ENCODE measurements at places on chromosomes 16 and 17.

DNA sequence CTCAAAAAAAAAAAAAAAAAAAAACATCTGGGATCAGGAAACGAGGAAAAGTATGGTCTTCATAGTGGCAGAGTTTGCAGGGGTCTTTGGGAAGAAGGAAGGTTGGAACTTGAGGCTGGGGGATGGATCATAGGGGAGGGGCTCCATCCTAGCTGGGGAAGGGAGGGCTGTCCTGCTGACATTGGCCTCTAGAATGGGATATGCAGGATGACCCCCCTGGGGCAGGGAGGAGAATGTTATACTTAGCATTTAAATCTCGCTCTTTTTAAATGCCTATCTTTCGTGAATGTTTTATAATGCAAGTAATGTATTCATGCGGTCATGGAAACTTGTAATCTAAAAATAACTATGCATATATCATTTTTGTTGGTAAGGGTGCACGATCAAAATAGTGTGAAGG lies 33.2 kb downstream of the TMEM235 start:
- DNase-seq, result no peak

DNA sequence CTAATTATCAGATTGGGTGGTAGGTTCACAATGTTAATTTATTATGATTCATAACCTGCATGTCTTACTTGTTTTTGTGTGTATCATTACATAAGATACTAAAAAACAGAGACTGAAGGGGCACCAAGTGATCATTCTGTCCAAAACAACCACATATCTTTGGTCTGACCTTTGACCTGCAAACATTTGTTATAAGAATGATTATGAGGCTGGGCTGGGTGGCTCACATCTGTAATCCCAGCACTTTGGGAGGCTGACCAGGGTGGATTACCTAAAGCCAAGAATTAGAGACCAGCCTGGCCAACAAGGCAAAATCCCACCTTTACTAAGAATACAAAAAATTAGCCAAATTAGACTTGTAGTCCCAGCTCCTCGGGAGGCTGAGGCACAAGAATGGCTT lies 116.4 kb downstream of the SPAG9 start:
- DNase-seq, result no peak

DNA sequence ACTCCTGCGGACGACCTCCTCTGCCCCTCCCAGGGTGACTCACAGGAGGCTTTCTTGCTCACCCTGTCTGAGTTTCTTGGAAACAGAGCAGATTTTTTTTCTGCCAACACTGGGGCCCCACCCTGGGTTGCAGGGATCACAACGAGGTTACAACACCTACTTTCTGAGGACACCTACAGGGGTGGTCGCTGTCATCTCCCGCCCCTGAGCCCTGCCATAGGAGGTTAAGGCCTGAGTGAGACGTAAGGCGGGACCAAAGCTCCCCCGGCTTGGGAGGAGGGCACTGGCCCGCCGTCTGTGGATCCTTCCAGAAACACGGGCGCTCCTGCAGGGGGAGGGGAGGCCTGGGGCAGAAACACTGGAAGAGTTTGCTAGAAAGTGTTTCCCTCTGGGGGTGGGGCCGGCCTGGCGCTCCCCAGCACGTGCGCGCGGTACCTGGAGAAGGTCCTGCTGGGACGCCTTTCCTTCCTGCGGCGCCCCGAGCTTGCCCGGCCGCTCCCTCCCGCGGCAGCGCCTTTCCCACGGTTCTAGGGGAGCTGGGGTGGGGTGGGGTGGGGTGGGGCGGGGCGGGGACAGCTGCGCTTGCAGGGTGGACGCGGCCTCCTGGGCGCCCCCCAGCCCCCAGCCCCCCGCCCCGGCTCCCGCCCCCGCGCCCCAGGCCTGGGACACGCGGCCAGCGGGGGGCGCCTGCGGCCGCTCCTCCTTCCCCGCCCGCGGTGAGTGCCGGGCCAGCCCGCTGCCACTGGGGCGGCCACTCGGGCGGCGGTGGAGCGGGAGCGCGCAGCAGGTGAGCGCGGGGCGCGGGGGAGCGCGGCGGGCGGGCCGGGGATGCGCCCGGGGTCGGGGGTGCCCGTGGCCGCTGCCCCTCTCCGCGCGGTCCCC lies 20.7 kb upstream of the ADCY7 start:
- DNase-seq, result no peak

- no peak for DNase-seq
Observed at GRCh38 chr17:35713069-35713728, 18.2 kb upstream of the RASL10B start.

GRCh38 chr16:373848-374615 lies 3.7 kb upstream of the MRPL28 start:
- no peak for DNase-seq

DNA sequence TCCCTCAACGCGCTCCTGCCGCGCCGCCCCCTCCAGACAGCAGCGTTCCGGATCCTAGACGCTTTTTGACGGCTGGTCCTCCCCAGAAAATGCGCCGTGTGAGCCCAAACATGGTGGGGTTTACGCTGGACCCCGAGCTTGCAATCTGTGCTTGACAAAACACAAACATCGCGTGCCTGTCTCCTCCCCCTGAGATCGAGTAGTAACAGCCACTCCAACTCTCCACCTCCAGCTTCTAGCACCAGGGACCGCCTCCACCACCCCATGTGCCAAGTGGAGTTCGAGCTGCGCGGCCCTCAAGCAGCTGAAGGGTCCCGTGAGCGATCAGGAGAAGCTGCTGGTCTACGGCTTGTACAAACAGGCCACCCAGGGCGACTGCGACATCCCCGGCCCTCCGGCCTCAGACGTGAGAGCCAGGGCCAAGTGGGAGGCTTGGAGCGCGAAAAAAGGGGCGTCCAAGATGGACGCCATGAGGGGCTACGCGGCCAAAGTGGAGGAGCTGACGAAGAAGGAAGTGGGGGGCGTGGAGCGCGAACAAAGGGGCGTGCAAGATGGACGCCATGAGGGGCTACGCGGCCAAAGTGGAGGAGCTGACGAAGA lies 656 bp upstream of the GEMIN4 start:
- DNase-seq, result no peak

- DNase-seq, result no peak
Observed at GRCh38 chr16:64459402-64459801, 662.5 kb downstream of the CDH11 start.

Data from caudate nucleus (tissue), 63 donors.